ENCODE measurements at places on chromosomes 13 and 19. TPM values are rescaled to one million over a fixed set of nuclear protein-coding genes. Genes with fewer than 3 reads are reported as not detected.

GRCh38 chr13:61486496-61486895 lies 70.8 kb upstream of the PCDH20 start:
- DNase-seq, result no peak

GRCh38 chr13:100545684-100546061 lies 42.9 kb downstream of the GGACT start:
- DNase-seq, result no peak

DNA sequence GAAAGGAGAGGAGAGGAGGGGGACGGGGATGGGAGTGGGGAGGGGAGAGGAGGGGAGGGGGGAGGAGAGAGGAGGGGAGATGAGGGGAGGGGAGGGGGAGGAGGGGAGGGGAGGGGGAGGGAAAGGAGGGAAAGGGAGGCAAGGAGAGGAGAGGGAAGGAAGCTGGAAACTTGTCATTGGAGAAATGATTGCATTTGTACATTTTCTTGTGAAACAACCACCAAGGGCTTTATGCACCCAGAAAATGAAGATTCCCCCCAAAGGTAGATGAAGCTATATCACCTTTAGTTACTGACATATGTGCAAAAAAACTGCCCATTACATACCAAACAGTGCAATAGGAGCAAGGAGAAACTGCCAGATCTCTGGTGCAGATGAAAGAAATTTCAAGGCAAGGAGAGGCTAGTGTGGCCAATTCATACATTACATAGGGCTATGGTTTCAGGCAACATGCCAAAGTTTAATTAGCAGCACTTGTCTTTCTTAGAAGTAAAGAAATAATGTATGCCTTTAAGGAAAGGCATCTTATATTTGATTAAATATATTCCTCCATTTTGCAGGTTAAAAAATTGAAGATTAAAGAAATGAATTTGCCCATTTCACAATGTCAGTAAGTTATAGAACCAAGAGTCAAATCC lies 49.5 kb upstream of the STK24 start:
- no peak for DNase-seq

DNA sequence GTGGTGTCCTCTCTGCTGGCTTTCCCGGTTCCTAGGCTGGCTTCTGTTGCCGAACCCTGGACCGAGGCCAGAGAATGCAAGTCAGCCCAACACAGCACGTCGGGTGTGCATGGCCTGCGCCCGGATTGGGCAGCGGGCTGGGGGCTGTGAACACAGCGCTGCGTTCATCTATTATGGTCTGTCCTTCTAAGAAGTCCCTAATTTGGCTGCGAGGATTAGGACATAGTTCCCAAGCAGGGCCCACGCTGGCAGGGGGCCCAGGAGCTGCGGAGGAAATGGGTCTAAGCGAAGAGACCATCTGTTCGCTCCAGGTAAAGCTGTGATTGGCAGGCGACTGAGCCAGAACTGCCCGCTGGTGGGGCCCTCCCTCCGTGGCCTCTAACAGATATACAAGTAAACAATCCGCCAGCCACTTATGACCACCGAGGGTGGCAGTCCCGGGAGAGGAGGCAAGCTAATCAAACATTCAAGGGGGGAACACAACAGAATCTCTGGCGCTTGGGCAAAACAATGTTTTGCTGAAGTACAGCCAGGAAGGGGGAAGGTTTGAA lies 6.0 kb downstream of the SYCE2 start:
- DNase-seq, result peak; percentile 81

DNA sequence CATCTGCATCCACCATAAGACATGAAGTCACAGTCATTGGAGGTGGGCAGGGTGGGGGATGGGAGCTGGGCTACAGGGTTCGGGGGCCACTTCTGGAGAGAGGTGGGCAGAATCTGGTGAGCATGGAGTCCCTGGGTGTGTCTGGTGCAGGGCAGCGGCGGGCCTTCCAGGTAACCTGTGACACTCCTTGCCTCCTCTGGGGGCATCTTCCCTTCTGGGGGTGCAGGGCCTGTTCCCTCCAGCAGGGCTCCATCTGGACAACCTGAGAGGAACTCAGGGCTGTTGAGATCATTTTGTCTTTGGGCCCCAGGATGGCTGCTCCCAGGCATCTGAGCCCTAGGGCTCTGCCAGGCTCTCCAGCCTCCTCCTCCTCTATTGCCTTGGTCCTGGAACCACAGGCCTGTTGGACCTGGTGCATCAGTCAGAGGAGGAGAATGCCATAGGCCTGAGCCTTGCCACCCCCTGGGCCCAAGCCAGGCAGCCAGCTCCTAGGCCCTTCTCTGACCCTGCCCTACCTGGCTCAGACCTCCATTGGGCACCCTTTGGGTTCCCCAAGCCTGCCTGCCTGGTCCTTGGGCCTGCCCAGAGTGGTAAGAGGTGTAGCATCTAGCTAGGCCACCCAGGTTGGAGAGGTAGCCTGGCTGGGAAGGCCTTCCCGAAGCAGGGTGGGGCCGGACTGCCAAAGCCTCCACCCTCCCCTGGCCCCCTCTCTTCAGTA lies 13.4 kb downstream of the LYL1 start:
- no peak for DNase-seq

GRCh38 chr13:94825507-94825906 lies 113.2 kb upstream of the SOX21 start:
- peak; percentile 73 for DNase-seq

DNA sequence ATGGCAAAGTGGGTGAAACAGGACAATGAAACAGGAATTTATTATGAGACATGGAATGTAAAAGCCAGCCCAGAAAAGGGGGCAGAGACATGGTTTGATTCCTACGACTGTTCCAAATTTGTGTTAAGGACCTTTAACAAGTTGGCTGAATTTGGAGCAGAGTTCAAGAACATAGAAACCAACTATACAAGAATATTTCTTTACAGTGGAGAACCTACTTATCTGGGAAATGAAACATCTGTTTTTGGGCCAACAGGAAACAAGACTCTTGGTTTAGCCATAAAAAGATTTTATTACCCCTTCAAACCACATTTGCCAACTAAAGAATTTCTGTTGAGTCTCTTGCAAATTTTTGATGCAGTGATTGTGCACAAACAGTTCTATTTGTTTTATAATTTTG lies 8.6 kb downstream of the CLN5 start:
- DNase-seq, result no peak

DNA sequence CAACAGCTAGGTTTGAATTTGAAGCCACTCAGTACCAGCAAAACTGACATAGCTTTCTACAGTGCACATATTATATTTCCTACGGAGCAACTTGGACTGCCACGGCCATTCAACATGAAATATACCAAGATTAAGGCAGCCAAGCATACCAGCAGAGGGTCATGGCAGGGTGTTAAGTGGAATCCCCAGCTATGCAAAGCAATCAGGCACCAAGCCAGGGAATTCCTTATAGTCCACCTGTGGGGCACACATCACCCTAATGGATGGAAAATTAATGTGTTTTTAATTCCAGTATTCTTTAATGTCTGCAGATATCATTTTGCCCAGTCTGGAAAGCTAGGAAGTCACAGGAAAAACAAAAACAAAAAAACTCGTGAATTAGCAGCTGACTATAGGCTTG lies 1190.3 kb downstream of the EFNB2 start:
- DNase-seq, result no peak

DNA sequence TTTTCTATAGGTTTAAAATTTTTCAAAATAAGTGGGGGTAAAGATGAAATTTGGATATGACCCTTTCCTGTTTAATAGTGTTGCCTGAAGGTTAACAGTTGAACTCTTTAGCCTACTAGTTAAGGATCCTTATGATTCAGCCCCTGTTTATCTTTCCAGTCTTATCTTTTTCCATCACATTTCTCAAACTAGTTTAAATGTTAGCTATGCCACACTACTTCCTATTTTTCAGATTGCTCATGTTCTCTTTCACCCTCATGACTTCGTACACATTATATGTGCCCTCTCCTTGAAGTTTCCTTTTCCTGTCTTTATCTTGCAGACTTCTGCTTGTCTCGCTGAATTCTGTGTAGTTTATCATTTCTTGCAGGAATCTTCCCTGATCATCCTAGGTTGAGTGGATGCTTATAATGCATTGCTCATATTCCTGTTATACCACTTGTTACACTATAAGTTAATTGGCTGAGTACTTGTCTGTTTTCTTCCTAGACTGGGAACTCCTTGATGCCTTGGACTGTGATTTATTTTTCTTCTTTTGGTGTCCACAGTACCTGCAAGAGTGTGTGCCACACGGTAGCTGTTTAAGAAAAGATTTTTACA lies 86.7 kb downstream of the FNDC3A start:
- no peak for DNase-seq

DNA sequence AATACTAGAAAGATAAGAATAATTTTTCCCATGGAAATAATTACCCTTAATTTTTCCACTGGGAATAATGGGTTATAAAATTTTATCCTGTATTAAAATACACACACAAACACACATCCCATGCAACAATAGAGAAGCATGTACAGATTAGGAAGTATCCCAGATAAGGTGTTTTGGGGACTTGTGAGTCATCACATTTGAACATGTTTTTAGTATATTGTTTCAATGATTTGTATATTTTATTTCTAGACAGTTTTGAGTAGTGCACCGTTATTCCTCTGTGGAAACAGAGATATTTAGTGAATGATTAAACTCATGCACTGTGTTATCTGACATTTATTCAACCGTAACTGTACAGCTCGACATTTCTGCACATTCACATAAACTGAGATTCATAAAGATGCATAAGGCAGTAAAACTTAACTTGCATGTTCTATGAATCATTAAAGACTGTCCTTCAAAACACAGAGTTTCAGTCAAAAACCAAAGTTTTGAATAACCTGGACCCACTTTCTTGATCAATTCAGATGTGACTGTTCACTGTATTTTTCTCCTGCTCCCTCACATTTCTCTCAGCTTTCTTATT lies 30.1 kb downstream of the KLF12 start:
- no peak for DNase-seq

GRCh38 chr13:39432196-39432595 lies 170.8 kb downstream of the LHFPL6 start:
- DNase-seq, result no peak

DNA sequence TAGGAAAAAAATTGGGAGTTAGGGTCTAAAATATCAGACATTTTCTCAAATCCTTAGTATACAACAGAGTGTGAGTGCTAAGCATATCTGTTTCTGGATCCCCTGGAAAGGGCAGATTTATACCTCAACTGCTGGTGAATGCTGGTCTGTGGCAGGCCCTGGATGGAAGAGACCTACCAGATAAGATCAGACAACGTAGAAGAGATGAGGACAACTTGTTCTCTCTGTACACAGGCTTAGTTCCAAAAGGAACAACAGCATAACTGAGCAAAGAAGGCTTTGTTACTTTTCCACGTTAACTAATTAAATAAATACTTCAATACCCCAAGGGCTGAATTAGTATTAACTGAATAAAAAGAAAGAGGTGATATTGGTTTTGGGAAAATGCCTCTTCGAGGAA lies 1277.3 kb downstream of the SLITRK5 start:
- DNase-seq, result no peak

- DNase-seq, result peak; percentile 79
These were observed at the start of gene FLT1 for GRCh38 chr13:28494778-28495537. Gene FLT1, minus strand, starts transcription at chr13:28495128. Its CDS starts 285 bp downstream, at chr13:28494843.

- peak; percentile 90 for DNase-seq
These were observed at the start of gene ATG4D for GRCh38 chr19:10543420-10544241. Gene ATG4D, plus strand, starts transcription at chr19:10543904. Its CDS starts 187 bp downstream, at chr19:10544091.

GRCh38 chr13:59745392-59745788 lies 418.3 kb downstream of the DIAPH3 start:
- DNase-seq, result no peak

- peak; percentile 68 for DNase-seq
These were observed at the start of gene ETV2 for GRCh38 chr19:35641515-35642151. Gene ETV2, plus strand, starts transcription at chr19:35641745. Its CDS starts 716 bp downstream, at chr19:35642461.

GRCh38 chr19:19514881-19515641 lies at the start of gene TSSK6:
Gene TSSK6, minus strand, starts transcription at chr19:19515548. Its CDS starts 121 bp downstream, at chr19:19515427.
- no peak for DNase-seq

DNA sequence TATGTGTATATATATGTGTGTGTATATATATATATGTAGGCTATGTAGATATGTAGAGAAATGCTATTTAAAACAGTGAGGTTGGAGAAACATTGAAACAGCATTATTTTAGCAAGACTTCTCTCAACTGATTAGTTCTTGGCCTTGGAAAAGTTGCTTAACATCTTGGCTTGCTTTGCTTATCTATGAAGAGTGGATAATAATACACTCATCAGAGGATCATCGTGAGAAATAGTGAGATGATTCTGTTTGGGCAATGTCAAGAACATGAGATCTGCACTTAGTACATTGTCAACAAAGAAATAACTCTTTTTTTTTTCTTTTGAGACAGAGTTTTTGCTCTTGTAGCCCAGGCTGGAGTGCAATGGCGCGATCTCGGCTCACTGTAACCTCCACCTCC lies 128.3 kb downstream of the KLF5 start:
- no peak for DNase-seq

DNA sequence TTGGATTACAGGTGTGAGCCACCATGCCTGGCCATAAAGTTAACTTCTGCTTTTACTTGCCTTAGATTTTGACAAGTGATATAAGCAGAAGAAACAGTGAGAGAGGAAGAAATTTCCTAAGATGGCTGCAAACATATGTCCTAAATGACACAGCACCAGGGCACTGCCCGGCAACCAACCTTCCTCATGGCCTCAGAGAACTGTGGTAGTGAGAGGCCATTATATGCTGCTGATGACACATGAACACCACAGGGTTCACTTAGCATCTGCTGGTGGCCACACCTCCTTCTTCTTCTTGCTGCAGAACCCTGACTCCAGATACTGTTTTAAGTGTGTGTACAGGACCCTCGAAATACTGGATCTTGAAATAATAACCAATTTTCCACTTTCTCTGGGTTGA lies 88.2 kb downstream of the KCTD12 start:
- peak; percentile 76 for DNase-seq

GRCh38 chr19:4986471-4986891 lies 17.6 kb downstream of the KDM4B start:
- no peak for DNase-seq

DNA sequence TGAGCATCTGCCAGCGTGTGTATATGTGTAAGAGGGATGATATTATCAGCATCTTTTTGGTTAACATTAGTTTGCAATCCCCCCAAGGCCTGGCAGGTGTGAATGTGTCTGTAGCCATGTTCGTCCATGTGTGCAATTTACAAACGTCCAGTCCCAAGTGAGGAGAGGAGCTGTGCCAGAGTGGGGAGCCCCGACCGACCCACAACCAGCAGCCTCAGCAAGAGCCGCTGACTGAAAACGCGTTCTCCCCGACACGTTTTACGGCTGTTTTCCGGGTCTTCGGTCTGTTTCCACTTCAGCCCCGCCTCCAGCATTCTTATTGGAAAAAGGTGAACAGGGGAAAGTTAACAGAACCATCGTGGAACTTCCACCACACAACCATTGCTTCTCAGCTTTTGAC lies 119.1 kb upstream of the SOX1 start:
- DNase-seq, result no peak

GRCh38 chr19:7663706-7664105 lies 5.1 kb upstream of the RETN start:
- DNase-seq, result no peak

DNA sequence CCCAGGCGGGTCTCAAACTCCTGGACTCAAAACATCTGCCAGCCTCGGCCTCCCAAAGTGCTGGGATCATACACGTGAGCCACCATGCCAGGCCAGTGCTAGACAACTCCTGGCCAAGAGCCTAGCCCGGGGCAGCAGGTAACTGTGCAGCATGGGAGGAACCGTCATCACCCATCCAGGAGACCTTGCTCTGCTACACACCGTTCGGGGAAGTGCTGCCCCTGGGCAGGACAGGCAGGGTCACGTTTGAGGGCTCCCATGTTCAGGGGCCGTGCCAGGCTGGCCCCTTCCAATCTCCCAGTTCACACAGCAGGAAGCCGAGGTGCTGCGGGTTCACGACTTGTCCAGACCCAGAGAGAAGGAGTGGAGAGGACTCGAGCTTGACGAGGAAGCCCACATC lies 35.1 kb downstream of the NAXD start:
- no peak for DNase-seq

The ZNF570 gene
- 8.4 TPM for total RNA-seq

The CEACAM19 gene
- 2.8 TPM for total RNA-seq

The ADGRE3 gene
- 0.11 TPM for total RNA-seq

The FFAR1 gene
- not detected for total RNA-seq

The PABPC3 gene
- total RNA-seq, result 0.05 TPM

The DDA1 gene
- 28.8 TPM for total RNA-seq

The ZNF229 gene
- 7.3 TPM for total RNA-seq
